ENCODE measurements at places on chromosomes 5 and 9.

GRCh38 chr5:37569466-37569865 lies 190.3 kb downstream of the WDR70 start:
- DNase-seq: no peak

DNA sequence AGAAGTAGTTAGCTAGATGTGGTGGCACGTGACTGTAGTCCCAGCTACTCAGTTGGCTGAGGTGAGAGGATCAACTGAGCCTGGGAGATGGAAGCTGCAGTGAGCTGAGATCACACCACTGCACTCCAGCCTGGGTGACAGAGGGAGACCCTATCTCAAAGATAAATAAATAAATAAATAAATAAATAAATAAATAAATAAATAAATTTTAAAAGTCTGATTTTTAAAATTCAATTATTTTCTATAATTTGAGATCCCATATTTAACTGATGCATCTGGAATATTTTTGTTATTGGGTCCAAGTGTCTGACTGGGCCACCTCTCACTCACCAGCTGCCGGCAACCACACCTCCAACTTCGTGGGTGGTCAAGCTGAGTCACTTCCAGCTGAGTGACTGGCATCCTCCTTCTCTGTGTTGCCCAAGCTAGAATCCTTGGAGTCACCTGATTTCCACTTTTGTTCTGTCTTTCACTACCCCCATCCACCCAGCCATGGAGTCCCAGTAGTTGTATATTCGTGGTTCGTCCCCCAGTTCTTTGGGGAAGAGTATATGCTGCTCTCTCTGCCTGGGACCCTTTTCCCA lies 70.9 kb downstream of the EGFLAM start:
- no peak for DNase-seq

DNA sequence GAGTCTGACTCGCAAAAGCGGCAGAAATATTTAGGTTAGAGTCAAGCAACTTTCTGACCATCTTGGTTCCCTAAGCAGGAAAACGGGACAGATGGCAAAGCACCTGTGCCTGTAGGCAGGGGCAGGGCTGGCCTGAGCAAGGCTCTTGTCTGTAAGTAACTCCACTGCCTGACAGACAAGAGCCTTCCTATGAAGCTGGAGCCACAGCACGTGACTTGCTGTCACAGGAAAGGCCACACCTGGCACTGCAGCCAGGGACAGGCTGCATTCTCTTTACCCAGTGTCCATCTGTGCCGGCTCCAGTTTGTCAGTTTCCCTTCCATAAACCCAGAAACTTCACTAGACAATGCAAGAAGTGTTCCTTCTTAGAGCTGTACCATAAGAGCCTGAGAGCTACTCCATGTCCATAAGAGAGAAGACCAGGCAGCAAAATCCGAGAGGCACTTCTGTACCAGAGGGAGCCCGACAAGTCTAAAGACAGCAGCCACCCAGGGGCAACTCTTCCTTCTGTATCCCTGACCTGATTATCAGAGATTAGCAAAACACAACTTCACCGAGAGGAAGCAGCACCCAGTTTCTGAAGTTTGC lies 78.1 kb downstream of the GPR21 start:
- no peak for DNase-seq

GRCh38 chr9:106590759-106591505 lies 272.0 kb upstream of the ZNF462 start:
- DNase-seq: no peak

GRCh38 chr9:38079461-38080031 lies 10.5 kb upstream of the SHB start:
- no peak for DNase-seq

- DNase-seq: no peak
Measured at GRCh38 chr5:15354021-15354420, 146.0 kb upstream of the FBXL7 start.

DNA sequence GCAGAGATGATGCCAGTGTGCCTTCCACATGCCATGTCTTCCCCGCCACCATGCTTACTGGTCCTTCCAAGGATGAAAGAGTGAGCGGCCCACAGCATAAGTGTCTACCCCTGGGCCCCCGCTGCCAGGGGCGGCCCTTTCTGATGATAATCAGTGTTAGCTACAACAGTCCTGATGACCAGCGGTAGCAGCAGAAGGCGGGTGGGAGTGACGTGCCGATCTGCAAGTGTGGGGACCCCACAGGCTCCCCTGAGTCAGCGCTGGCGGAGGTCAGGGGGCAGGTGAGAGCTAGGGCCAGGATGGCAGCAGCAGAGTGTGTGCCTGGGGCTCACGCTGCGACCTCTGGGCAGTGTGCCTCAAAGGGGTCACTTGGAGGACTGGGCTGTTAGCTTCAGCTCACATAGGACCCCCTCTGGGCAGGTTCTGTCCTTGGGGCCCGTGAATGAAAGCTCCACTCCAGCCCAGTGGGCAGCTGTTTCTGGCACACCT lies 80.4 kb downstream of the HMCN2 start:
- no peak for DNase-seq

GRCh38 chr9:5617749-5618148 lies 11.2 kb upstream of the RIC1 start:
- no peak for DNase-seq

DNA sequence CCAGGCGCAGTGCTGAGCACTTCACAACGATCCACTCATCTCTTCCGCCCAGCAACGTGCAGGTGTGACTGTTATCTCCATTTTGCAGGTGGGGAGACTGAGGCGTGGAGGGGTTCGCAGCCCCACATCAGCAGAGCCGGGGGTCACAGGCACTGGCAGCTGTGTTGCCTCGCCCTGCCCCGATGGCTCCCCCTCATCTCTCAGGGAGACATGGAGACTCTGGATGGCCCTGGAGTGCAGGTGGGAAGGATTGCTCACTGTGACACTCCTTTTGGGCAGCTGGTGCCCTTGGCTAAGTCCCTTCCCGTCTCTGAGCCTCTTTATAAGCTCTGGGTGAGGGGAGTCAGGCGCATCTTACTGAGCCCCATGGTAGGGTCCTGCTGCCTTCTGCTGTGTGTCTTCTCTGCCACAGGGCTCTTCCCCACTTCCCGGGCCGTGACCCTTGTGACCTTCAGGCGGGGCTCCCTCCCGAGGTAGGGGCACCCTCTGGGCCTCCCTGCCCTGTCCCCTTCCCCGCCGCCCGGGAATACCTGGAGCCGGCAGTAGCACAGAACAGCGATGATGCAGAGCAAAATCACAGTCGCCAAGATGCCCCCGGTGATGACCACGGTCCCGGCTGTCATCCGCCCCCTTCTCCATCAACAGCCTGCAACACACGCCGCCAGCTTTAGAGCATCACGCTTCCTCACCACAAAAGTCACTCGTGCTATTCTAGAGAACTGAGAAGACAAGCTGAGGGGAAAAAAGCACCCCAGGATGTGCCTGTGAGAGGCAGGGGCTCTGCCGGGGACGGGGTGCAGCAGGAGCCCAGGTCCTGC lies 29.4 kb downstream of the FAM163B start:
- no peak for DNase-seq

DNA sequence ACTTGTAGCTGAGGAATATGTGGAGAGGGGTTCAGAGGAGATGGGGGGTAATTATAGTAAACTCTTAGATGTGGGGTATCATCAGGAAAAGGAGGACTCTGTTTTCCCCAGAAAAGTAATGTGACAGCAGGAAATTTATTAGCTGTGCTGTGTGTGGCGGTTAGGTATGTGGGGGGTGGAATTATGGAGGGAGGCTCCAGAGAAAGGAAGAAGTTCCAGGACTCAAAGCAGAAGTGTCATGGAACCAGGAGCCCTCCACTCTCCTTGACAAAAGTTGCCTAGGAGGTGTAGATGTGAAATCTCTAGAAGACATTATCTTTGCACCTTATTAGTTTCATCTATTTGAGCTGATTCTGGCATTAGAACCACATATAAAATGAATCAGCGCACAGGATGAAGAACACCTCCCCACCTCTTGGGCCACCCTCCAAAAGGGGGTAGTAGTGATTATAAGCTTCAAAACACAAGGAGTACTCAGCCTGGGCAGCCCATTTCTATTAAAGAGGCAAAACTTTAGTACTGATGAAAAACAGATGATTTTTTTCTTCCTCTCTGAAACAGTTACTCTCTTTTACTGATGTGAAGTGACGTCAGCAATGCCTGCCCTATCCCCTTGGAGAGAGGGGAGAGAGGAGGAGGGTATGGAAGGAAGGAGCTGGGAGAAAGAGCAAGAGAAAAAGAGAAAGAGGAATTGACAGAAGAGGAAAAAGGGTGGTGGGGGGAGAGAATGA lies 18.2 kb downstream of the NR2F1 start:
- no peak for DNase-seq

DNA sequence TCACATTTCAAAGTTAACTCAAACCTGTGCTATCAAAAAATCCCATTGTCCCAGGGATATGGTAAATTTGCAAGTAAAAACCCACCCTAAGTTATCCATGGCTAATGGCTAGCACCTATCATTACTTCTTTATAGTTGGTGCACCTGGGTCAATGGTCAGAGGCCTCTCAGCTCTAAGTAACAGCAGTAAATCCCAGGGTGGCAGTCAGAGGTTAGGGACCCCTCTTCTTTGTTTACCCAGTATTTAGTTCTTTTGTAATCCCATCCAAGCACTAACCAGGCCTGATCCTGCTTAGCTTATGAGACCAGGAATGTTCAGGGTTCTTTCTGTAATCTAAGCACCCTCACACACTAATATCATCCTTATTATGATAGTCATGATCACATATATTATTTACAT lies 52.1 kb upstream of the WWC1 start:
- no peak for DNase-seq

GRCh38 chr5:42840842-42841567 lies 29.3 kb upstream of the SELENOP start:
- no peak for DNase-seq

GRCh38 chr5:1093361-1093760 lies 18.5 kb downstream of the SLC12A7 start:
- no peak for DNase-seq

DNA sequence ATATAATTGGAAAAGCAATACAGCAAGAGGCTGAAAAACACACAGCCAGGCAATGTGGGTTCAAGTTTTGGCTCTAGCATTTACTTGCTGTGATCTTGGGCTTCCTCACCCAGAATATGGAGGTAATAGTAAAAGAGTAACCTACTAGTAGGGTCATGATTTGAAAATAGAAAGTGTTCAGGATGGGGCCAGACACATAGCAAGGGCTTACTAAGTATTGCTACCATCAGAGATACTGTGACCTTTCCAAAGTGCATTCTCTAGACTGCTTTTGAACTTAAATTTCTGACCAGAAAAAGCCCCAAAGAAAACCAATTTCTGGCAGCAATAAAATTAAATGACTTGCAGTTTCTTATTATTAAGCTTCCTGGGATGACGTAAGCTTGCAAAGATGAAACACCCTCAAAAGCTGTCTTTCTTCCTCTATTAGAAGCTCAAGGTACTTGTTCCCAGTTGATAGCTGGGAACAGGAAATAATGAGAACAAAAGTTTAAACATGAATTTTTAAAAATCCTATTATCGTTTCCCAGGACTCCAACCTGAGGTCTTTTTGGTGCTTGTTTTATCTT lies 20.3 kb downstream of the SLC45A2 start:
- DNase-seq: no peak

DNA sequence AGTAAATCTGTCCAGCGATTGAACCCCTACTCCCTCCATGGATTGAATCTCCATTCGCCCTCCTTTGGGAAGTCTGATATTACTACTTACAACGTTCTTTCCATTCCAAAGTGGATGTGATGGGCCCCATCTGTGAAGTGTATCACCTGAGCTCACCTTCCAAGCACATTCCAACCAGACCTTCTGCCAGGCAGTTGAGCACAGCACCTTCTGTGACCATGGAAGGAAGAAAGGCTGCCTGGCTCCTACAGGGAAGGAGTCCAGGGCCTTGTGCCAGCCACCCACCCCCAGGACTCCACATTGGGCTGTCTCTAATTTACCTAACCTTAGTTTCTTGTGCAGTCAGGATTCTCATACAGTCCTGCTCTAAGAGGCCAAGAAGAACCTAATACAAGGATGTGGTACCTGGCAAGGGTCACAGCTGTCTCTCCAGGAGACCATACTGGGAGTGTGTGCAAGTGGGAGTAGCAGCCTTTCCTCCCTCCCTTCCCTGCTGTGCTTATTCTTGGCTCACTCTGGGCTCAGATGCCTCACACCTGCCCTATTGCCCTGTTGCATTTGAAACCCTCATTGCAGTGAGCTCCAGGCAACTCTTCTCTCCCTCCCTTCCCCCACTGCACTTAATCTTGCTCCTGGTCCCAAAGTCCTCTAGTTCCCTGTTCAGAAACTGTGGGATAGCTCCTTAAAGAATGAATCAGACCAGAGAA lies 116.1 kb downstream of the NRG2 start:
- no peak for DNase-seq

- DNase-seq: no peak
Measured at GRCh38 chr9:125884218-125884595, 137.0 kb downstream of the PBX3 start.

- DNase-seq: no peak
Measured at GRCh38 chr9:120938851-120939250, 12.3 kb upstream of the TRAF1 start.

- no peak for DNase-seq
Measured at GRCh38 chr5:136192526-136193321, at the start of gene SMIM32. TSS of gene SMIM32 (minus strand) at chr5:136193162. CDS start at chr5:136192524, 638 bp downstream.

Data from aorta (tissue), 5 donors.